ENCODE measurements at places on chromosomes 3 and 15. TPM values are rescaled to one million over a fixed set of nuclear protein-coding genes. Genes with fewer than 3 reads are reported as not detected.

The CCDC13 gene
- total RNA-seq, result not detected

The MUC4 gene
- total RNA-seq, result 0.08 TPM

- peak; percentile 80 for DNase-seq
These were observed 29.3 kb upstream of the SLC28A1 start for GRCh38 chr15:84855136-84855535.

The SAMD7 gene
- total RNA-seq, result not detected

The GP9 gene
- not detected for total RNA-seq

GRCh38 chr3:174100744-174101143, 703.2 kb downstream of the NLGN1 start:
- no peak for DNase-seq

DNA sequence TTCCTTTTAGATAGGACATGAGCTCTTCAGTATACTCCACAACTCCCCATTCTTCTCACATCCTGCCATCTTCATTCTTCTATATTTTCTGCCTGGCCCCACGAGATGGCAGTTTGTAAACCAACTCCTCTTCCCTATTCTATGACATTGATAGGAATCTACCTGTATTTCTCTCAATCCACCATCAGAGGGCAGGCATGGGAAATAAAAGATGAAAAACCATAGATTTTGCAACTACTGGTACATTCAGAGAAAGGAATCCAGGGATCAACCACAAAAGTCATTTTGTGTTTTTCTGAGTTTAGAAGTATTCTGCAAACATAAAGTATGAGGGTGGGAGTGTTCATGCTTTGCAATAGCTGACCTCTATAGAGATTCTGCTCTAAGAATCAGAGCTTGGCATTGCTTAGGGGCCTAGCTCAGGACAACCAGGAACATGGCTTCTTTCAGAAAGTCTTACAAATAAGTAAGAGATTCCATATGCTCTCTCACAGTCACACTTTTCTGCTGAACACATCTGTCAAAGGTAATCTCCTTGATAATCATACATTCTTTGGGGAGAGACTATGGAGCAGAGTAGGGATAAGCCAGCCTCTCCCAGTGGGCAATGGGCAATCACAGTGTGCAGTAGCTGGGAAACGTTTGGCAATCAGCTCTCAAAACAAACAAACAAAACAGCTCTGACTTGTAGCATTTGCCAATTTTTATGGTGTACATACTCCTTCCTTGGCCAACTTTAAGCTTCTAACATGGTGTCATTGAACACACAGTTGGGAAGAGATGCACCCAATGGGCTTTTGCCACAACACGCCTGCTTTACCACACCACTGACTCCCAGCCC, 43.1 kb upstream of the SLC25A36 start:
- DNase-seq, result peak; percentile 77

DNA sequence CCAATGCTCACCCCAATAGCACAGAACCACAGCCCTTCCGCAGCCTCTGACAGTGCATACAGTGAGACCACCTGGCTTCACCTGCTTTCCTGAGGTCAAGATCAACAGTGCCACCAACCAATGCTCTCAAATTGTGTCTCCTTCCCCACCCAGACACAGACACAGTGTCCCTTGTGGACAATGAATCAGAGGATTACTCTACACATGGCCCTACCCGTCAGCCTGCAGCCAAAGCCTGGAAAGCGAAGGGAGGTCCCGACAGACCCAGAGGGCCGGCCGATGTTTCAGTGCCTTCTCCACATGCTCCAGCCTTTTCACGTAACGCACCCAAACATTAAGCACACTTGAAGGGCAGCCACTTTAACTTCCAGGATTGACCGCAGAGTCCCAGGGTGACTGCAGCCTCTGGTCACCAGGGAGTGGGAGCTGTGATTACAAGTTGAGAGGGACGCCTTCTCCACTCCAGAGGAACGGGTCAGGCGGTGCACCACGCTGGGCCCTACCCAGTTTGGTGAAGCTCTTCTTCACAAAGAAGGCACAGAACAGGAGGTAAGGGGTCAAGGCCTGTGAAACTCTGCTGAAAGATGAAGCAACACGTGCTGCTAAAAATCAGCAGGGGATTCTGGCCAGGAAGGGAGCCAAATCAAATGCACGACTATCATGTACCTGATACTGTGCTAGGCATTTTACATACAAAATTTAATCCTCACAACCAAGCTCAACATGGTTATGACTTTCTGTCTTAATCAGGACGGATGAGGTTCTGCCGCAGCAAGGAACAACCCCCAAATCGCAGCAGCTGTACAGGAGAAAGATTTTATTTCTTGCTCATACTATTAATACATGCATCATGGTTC, 17.2 kb downstream of the KLHL25 start:
- no peak for DNase-seq

DNA sequence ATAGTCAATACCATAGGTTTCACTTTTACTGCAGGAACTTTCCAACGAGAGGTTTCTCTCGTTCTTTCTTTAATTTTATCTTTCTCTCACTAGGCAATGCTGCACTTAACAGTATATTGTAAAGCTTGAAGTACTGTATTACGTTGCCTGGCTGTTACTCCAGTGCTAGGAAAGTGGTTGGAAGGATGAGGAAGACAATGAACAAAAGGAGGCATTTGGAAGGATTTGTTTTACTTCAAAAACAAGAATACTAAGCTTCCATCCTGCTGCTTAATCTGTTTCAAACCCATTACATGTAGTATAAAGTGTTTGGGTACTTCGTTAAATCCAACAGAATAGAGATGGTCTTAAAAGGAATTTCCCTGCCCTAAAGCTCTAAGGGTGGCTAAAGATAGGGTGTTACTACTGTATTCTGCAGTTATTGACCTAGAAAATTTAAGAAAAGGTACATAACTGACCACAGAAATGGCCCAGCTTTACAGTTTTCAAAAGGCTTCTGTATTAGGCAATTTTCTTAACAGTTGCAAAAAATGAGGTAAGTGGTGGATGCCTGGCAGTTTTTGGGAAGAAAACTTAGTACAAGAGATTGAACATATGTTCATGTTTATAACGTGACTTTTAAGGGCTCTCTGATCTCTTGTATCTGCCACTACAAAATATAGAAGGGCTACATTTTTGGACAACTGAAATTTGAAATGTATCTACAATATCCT, 785 bp upstream of the IFT57 start:
- no peak for DNase-seq

- no peak for DNase-seq
These were observed 211.0 kb upstream of the TTC14 start for GRCh38 chr3:180391001-180391400.

DNA sequence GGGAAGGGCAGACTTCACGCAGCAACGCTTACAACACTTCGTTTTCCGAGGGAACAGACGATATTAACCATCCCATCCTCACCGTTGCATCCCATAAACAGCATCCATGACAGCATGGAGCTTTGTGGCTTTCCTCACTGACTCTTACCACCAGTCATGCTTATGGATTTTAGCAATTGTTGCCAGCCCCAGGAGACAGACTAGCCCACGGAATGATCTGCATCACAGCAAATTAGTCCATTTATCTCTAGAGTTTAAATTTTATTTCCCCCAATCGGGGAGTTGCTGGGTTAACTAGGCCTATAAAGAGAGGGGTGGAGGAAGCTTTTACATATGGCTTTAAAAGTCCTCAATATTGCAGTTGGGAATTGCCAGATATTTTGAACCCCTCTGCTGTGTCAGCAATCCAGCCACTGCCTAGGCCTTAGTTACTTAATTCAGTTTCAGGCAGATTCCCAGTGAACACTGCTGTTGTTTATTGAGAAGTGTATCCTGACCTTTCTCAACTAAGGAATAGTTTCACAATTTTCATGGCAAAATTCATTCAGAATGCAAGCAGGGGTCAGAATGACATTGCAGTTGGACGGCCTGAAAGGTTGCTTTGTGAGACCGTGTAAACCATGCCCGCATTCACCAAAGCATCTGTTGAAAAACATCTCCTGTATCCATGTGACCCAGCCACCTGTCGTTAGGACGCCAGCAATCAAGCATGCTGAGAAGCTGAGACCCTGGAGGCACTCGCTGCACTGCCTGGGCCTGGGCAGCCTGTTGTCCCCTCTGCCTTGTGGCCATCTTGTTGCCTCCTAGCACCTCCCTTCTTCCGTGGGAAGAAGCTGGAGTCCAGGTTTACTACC, 397.4 kb upstream of the TPM1 start:
- DNase-seq, result no peak

DNA sequence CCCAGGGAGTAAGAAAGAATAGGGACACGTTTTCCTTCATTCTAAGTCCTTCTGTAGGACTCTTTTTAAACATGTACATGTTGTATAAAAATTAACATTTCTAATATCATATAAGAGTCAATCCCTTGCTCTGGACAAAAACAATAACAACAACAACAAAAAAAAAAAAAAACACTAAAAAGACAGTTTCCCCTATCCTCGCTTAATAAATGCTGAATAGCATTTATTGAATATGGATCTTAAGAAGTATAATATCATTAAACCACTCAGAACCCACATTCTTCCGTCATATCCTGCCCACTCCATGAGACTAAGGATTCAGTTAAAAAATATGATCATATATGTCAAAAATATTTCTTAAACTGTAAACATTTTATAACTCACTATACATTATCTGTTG, 145.1 kb downstream of the AQP9 start:
- DNase-seq, result no peak

The ITIH3 gene
- total RNA-seq, result not detected

- DNase-seq, result peak; percentile 43
These were observed 27.3 kb upstream of the FGD5 start for GRCh38 chr3:14791343-14791945.

DNA sequence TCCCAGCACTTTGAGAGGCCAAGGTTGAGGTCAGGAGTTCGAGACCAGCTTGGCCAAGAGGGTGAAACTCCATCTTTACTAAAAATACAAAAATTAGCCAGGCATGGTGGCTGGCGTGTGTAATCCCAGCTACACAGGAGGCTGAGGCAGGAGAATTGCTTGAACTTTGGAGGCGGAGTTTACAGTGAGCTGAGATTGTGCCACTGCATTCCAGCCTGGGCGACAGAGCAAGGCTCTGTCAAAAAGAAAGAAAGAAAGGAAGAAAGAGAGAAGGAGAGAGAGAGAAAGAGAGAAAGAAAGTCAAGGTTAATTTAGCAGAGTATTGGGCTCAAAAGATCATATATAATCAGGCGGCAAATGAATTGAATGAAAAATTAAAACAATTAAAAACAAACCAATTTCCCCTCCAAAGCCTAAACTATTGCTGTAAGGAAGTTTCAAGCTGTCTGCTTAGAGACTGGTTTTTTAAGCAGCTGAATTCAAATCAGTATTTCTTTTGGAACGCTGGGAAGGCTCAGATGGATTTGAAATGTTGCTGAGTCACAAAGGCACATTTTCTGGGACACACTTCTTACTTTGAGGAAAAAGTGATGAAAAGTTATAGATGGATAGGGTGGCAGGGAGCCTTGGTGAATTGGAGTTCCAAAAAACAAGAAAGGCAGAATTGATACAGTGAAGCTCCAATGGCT, 81.3 kb upstream of the BHLHE40 start:
- DNase-seq, result no peak

The EFCAB12 gene
- total RNA-seq, result 0.08 TPM

GRCh38 chr3:69005071-69005790, 8.3 kb downstream of the EOGT start:
- DNase-seq, result no peak

- DNase-seq, result no peak
These were observed at the start of gene LRRC2 for GRCh38 chr3:46566040-46566641. Gene LRRC2 (minus strand): TSS chr3:46566302. CDS start chr3:46551591, 14,711 bp downstream.

The IMPG2 gene
- not detected for total RNA-seq
